GM13976 (cell line): ENCODE measurements at places on chromosomes 5 and 9.

- DNase-seq, result no peak
These were observed 234.1 kb downstream of the AUH start for GRCh38 chr9:91127653-91128052.

DNA sequence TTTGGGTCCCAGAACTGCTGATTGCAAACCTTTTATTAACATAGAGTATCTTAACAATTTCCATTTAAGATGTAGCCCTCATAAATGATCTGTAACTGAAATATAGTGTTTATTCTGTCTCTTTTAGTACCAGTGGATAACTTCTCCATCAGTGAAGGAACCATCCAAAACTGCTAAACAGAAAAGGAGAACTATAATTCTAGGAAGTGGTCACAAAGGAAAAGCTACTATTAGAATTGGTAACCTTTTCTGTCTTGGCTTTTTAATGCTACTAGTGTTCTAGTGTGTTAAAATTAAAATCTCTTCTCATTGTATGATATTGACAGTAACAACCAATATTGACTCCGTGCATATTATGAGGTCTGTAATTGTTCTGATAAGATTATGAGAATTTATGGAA, 12.8 kb downstream of the CEP78 start:
- DNase-seq, result no peak

- DNase-seq, result no peak
These were observed 10.0 kb downstream of the SMARCA2 start for GRCh38 chr9:2024888-2025782.

GRCh38 chr9:135554718-135555117, 6.8 kb upstream of the PAEP start:
- no peak for DNase-seq

- DNase-seq, result no peak
These were observed 15.6 kb downstream of the IRF1 start for GRCh38 chr5:132474881-132475496.

- no peak for DNase-seq
These were observed 332.3 kb upstream of the KLF9 start for GRCh38 chr9:70746760-70747159.

- no peak for DNase-seq
These were observed 73.2 kb downstream of the ACER2 start for GRCh38 chr9:19481971-19482404.
